ENCODE measurements at places on chromosomes 11 and 22. TPM values are rescaled to one million over a fixed set of nuclear protein-coding genes. Genes with fewer than 3 reads are reported as not detected.

CARD16 gene
- not detected for total RNA-seq

SHANK2 gene
- 7.0 TPM for total RNA-seq

KREMEN1 gene
- total RNA-seq = 5.5 TPM

OR9I1 gene
- not detected for total RNA-seq

GDPD5 gene
- total RNA-seq = 7.0 TPM

OR2AG1 gene
- total RNA-seq = not detected

SLC22A6 gene
- not detected for total RNA-seq

CDPF1 gene
- 8.6 TPM for total RNA-seq

PRR33 gene
- total RNA-seq = not detected

DYNC2H1 gene
- 5.4 TPM for total RNA-seq

C11orf91 gene
- total RNA-seq = 1.5 TPM

HTR3A gene
- total RNA-seq = not detected

GALR3 gene
- total RNA-seq = not detected

OR5A2 gene
- total RNA-seq = not detected

CHST1 gene
- total RNA-seq = 1.5 TPM

LUZP2 gene
- total RNA-seq = not detected

CEP126 gene
- total RNA-seq = 2.8 TPM

EFCAB6 gene
- total RNA-seq = 0.39 TPM

AGBL2 gene
- total RNA-seq = 1.0 TPM

KCNE3 gene
- not detected for total RNA-seq

OR8G5 gene
- not detected for total RNA-seq

RASGRP2 gene
- 1.8 TPM for total RNA-seq

NRIP3 gene
- 0.89 TPM for total RNA-seq

TSGA10IP gene
- not detected for total RNA-seq

CADM1 gene
- 21.8 TPM for total RNA-seq

GPR83 gene
- 0.08 TPM for total RNA-seq

VSIG2 gene
- total RNA-seq = not detected

RFPL2 gene
- 0.11 TPM for total RNA-seq

CNTN5 gene
- not detected for total RNA-seq

PLAAT5 gene
- total RNA-seq = not detected

DDX17 gene
- 99.2 TPM for total RNA-seq
